ENCODE measurements at places on chromosomes 6 and 20.

GRCh38 chr6:13355999-13356785, 27.9 kb upstream of the TBC1D7 start:
- no peak for DNase-seq

GRCh38 chr20:20472684-20473274, 104.9 kb downstream of the INSM1 start:
- no peak for DNase-seq

GRCh38 chr6:34425498-34426410, at the start of gene RPS10:
Gene RPS10 (minus strand): TSS chr6:34426069. CDS start chr6:34425221, 848 bp downstream.
- peak; percentile 90 for DNase-seq

DNA sequence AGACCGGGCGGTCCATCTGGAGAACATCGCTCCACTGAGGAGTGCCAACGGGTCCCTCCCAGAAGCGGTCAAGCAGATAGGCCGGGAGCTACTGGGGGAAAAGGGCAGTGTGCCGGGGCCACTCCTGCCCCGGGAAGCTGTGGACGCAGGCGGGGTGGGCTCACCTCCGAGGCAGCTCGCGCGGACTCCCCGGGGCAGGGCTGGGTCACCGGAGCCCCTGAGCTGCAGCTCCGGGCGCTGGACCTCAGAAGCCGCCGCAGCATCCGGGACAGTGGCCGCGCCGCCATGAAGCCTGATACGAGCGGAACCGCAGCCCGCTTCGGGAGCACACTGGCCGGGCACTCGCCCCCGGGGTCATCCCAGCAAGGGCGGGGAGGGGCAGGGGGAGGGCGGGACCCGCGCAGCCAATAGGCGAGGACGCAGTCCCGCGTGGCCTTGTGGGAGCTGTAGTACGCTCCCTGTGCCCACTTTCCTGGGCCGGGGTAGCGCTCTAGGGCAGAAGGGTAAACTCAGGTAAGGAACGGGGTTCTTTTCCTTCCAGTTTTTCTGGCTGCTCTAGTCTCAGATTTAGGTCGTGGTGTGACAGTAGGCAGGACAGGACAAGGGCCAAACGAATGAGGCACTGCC, at the start of gene MOCS1:
TSS of gene MOCS1 (minus strand) at position 332 of the 627 bp plus-strand sequence. CDS start at position 287, 45 bp downstream.
- DNase-seq, result peak; percentile 68

DNA sequence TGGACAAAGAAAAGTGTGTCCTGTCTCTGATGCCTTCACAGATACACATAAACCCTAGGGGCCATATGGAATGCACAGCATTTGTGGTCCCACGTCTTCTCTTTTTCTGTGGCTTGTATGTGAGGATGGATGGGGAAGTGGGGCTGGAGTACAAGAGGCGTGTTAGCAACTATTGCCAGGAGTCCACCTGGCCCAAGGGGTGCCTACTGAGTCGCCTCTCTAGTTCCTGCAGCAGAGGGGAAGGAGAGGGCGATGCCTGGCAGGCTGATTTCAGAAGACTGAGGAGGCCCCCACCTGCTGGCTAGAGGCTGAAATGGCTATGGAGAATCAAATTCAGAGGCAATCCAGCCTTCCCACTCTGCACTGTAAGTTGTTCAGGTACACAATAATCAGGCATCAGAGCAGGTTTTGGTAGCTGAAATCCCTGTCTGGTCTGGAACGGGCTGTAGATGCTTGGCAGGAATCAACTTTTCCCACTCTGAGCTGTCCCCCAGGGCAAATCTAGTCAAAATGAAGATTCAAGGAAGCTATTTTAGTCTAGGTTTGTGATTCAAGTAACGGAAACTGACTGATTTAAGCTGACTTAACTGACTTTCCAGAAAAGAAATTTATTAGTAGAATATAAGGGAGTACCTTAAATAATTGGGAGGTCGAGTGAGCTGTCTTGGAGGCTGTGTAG, 14.9 kb upstream of the PPARD start:
- peak; percentile 73 for DNase-seq

GRCh38 chr6:93794166-93794565, 374.8 kb upstream of the EPHA7 start:
- DNase-seq, result no peak

- peak; percentile 93 for DNase-seq
Observed at GRCh38 chr6:4008324-4009047, 70.5 kb downstream of the FAM217A start.
